ENCODE measurements at places on chromosomes 5 and 9. TPM values are rescaled to one million over a fixed set of nuclear protein-coding genes. Genes with fewer than 3 reads are reported as not detected.

Gene FGF10
- 0.89 TPM for total RNA-seq

Gene ANKRD34B
- total RNA-seq = not detected

Gene SHISAL2B
- not detected for total RNA-seq

Gene GARIN3
- total RNA-seq = not detected

Gene MYMK
- not detected for total RNA-seq

Gene OR4F3
- 0.11 TPM for total RNA-seq

Gene ZNG1C
- total RNA-seq = 34.0 TPM

Measured in uterine smooth muscle cell (primary cell).